ENCODE measurements at places on chromosomes 7 and 10.

DNA sequence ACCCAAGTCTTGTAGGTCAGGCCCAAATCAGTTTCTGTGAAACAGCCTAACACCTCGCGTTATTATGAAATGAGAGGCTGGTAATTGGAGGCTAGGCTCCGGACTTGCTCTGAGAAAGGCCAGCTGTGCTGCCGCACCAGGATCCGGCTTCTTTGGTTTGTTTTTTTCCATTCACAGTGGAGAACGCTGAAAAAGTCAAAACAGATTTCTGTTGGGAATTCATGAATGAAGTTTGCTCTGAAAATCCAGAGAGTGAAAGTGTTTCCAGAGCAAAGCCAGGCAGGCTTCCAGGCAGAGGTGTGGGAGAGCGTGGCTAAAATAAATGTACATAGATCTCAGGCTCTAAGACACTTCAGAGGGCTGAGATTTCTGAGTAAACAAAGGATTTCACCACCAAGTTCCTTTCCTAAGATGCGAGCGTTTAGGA is 240.1 kb downstream of the TRIL start:
- DNase-seq, result no peak

- DNase-seq, result no peak
Observed at GRCh38 chr7:106073701-106074100, 38.4 kb downstream of the SYPL1 start.

DNA sequence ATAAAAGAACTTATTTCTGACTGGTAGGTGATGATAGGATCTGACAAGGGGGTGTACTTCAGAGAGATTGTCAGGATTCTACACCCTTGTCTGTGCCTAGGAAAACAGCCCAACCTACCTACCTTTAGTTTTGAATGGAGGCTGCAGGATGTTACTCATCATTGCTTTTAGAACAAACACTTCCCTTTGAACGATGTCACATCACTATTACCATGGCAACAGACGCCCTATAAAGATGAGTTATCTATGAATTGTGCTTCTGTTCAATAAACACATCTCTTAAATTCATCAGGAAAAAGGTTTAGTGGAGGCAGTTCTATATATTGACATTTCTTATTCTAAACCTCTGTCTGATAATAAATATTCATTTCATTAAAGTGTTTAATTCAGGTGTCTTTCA is 362.4 kb downstream of the CNTNAP2 start:
- DNase-seq, result no peak

DNA sequence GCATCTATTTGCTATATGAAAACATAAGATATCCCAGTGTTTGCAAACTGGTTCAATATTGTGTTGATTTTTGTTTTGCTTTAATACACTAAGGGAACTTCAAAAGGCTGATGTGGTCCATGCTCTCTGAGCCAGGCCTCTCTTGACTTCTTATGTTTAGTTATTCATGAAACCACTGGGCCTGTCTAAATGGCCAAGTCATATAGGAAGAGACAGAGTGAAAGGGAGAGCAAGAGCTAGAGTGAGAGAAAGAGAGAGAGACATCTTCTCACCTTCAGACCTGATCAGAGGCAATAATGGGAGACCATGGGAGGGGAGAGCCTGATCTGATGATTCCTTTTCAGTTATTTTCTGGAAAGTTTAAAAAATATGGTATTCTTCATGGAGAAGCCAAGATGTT is 6.1 kb upstream of the FAS start:
- no peak for DNase-seq

- no peak for DNase-seq
Observed at GRCh38 chr10:49001870-49002672, 62.4 kb upstream of the LRRC18 start.

GRCh38 chr7:128202287-128202957 is 38.7 kb upstream of the LEP start:
- no peak for DNase-seq

- no peak for DNase-seq
Observed at GRCh38 chr7:92872701-92873100, 36.3 kb upstream of the CDK6 start.

DNA sequence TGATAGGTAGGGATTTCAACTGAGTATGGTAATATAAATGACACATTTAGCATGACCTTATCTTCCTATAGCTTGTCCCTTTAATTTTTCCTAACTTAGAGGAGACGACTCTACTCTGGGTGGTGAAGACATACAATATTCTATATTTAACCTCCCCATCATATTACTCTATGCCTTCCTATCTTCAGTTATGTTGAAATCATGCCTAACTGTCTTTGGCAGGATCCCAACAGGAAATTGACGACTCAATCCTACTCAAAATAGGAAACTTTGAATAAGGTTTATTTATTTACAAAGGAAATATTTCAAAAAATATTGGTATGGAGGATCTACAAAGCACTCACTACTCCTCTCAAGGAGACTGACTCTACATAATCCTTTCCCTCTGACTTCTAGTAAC is 24.1 kb upstream of the SEMA3A start:
- no peak for DNase-seq

DNA sequence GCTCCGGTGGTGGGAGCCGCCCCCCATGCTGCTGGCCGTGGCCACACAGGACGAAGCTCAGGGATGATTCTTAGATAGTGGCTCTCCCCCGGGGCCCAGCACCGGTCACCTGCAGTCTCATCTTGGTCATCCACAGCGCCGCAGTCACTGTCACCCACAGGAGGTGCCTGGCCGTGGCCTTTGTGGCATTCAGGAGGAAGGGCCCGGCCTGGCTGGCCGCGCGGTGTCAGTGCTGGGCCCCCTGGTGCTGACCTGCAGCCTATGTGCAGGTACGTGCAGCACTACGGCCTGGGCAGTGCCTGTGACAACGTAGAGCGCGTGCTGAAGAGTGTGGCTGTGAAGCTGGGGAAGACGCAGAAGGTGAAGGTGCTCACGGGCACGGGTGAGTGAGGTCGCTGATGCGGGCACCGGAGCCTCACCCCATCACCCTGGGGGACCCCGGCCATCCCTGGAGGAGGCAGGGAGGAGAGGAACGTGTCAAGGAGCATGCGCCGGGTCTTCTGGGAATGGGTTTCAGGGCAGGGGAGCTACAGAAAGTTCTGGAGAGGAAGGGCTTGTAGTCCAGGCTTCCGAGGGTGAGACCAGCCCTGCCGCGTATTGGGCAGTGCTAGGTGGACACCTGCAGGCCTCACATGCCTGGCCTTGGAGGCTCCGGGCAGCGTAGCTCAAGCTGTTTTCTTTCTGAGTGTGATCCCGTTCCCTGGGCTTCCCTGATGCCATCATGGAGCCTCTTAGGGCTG is 5.0 kb downstream of the SPRN start:
- no peak for DNase-seq

DNA sequence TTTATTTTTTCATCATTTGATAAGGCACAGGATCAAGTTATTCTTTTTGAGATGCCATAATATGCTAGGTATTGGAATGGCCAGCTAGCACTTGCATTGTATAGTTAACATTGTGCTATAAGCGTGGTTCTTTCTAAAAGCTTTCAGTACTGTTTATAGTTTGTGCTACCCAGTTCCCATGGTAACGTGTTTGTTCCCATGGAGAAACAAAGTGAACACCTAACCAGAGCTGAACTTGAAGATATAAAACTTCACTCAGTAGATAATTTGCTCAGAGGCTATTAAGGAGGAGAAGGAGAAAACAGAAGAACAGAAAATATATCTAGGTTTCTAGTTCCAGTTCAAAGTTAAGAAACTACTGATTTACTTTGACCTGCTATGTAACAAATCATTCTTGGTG is 23.6 kb upstream of the ITGB8 start:
- no peak for DNase-seq

GRCh38 chr7:157139111-157139809 is 534 bp downstream of the UBE3C start:
- DNase-seq, result peak; percentile 45

DNA sequence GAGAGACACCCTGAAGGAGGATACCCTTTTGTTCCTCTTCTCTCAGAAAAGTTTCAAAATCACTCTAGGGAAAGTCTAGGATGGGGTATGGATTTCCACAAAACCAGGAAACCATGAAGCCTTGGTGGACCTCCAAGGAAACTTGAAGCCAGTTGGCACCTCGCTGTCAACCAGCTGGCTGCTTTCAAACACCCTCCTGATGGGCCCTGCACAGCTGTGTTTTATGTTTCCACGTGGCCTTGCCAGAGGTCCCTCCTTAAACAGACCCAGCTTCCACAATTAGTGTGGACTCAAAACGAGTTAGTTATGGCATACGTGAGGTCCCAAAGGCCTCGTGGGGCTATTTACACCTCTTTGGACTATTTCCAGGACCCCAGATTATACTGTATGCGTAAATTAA is 5.9 kb downstream of the PPP1R3A start:
- no peak for DNase-seq

DNA sequence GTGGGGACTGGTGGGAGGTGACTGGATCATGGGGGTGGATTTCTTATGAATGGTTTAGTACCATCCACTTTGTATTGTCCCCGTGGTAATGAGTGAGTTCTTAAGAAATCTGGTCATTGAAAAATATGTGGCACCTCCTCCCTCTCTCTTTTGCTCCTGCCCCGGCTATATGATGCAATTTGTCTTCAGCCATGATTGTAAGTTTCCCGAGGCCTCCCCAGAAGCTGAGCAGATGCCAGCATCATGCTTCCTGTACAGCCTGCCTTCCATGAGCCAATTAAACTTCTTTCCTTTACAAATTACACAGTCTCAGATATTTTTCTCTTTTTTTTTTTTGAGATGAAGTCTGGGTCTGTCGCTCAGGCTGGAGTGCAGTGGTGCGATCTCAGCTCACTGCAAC is 2.6 kb upstream of the KDM7A start:
- no peak for DNase-seq

GRCh38 chr7:114051871-114052331 is 133.1 kb upstream of the PPP1R3A start:
- no peak for DNase-seq

GRCh38 chr7:15845868-15846267 is 159.4 kb upstream of the MEOX2 start:
- no peak for DNase-seq

GRCh38 chr10:78279756-78280155 is 246.1 kb downstream of the RPS24 start:
- DNase-seq, result no peak

GRCh38 chr7:128405471-128406313 is 4.1 kb downstream of the IMPDH1 start:
- DNase-seq, result no peak

- DNase-seq, result no peak
Observed at GRCh38 chr10:93461807-93462178, 20.3 kb downstream of the MYOF start.

DNA sequence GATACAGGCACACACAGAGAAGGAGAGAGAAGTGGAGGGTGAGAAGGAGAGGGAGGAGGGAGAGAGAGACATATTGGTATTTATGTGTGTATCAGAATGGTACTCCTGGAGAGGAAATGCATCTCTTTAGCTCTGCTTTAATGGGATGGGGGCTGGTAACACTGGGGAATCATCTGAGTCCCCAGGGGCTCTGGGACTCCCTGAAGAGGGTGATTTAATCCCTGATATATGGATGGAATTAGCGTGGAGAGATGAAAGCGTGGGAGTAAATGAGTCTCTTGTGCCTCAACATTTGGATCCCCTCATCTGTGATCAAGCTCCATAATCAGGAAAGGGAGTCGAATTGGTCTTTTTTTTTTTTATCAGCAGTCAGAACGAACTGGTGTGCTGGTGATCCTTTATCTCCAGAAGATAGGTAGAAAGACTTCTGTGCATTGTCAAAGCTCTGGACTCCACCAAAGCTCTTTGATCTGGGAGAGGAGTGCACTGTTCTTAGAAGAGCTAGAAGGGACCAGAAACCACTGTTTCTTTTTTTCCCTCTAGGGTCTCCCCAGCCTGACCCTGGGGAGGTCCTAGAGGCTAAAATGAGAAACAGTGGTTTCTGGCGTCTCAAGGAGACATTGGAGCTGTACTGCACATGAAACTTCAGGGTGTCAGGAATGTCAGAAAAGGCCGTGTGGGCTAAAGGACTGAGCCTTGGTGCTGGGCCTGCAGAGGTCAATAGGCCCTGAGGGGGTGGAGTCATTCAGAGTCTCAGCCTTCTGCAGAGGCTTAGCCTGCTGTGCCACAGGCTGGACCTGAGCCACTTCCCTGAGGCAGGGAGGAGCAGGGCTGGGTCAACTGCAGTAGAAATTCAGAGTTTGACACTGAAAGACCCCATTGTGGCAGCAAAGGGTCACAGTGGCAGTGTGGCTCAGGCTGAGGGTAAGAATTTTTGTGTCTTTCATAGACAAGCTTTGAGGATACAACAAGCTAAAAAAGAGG is 234.4 kb upstream of the SLC26A5 start:
- DNase-seq, result no peak

DNA sequence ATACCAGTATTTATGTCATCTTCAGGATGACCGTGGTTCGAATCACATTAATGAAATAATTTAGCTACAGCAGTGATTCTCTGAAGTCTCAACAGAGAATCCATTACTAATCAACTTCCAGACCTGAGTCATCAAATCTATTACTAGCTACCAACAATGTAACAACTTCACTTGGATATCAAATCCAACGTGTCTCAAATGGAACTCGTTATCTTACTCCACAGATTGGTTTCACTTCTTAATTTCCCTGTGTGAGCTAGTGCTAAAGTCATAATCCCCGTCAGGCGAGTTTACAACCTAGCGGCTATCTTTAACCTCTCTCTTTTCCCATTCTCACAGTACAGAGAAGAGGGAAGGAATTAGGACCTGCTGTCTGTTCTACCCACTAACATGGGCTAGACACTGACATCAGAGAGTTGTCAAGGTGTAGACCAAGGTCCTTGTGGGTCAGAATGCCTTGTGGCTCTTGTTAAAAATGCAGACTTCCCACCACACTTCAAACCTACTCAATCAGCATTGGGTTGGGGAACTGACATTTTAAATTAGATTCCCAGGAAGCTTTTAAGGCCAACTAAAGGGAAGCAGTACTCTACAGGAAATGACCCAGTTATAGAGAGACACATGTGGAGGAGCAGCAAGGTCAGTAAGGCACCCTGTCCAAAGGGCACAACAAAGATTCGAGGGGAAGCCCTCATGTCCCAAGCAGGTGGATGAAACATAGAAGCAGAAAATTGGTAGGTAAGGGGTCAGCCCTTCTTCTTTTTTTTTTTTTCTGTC is 57.3 kb upstream of the GSAP start:
- DNase-seq, result no peak

- DNase-seq, result no peak
Observed at GRCh38 chr10:129939416-129940275, 24.4 kb downstream of the EBF3 start.

- DNase-seq, result no peak
Observed at GRCh38 chr7:29304756-29305155, 110.2 kb downstream of the CHN2 start.

GRCh38 chr7:151141311-151141854 is 26.1 kb downstream of the GBX1 start:
- DNase-seq, result no peak

- no peak for DNase-seq
Observed at GRCh38 chr10:99730026-99730425, 1.9 kb downstream of the COX15 start.

Data from NCI-H446 (cell line).